CD4-positive, alpha-beta T cell treated with Interleukin-4 for 4 hours (primary cell): ENCODE measurements at places on chromosomes 6 and 20.
A peak's percentile ranks its signal among the peaks of the same experiment; 100 is the strongest.

- DNase-seq, result no peak
These were observed 16.9 kb upstream of the IL17F start for GRCh38 chr6:52261229-52261628.

DNA sequence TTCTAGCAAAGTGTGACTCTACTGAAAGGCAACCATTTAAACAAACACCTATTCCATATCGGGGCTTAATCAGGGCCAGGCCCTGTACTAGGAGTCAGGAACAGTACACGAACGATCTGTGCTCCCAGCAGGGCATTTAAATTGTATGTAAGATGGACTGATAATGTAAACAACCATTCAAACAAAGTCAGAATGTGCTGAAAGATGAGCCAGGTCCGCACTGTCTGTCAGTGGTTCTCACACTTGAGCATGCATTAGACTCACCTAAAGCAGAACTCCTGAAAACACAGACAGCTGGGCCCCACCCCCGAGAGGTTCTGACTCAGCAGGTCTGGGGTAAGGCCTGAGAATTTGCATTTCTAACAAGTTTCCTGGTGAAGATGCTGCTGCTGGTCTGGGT, 81.6 kb downstream of the PXDC1 start:
- no peak for DNase-seq

DNA sequence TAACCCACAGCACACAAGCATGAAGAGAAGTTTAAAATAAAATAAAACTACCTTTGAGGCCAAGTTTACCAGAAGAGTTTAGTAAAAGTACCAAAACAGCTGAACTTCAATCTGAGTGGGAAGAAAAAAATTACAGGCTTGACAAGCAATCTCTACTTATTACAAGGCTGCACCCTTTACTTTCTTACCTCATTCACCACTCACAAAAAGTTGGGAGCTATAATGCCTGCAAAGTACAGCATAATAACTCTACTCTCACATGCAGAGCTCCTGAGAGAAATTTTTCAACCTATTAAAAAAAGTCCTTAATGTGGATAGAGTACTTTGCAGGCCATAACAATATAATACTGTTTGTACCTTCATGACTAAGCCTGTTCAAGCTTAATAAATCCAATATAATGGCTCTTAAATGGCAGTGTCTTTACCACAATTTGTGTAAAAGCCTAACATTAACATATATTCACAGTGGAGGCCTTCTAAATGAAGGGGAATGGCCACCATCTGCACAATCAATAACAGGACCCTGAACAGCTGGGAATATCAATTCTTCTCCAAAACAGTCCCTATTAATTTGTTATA, 103.1 kb downstream of the DST start:
- no peak for DNase-seq

DNA sequence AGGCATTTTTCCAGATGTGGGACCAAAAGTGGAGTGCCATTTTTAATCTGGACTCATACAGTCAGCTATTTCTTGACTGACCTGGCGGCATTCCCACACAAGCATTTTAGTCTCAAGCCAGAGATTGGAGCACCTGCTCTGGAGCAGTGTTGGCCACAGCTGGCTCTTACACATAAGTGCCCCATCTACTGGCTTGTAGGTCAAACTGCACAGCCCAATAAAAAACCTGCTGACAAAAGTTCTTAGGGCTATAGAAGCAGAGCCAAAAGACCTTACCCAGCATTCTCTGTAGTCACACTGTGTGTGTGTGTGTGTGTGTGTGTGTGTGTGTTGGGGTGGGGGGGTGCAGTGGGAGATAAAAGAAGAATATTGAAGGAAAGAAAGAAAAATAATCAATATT, 38.6 kb upstream of the SENP6 start:
- peak; percentile 31 for DNase-seq

- no peak for DNase-seq
These were observed 26.7 kb upstream of the AKIRIN2 start for GRCh38 chr6:87728706-87729105.

DNA sequence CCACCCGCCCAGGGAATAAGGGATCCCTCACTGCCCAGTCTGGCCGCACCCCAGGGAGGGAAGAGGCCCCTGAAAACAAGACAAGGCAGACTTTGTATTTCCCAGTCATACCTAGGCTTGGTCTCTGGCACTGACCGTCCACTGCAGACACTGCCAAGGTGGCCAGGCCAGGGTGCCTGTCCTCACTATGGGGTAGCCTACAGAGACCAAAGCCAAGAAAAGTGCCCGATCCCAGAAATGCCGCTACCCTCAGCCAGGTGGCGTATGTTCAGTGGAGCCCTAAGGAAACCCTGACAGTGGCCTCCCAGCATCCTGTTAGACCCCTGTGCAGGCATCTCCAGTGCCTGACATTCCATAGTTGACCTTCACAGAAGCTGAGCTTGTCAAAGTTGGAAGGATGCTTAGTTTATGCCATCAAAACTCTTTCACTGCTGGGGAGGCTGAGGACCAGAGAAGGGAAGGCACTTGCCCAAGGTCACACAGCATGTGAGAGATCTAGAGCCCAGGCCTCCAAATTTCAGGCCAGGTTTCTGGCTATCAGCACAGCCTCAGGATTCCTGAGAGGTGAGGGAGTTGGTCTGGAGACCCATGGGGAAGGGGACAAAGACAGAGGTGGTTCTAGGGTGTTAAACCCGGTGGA, 2.5 kb downstream of the SCRT2 start:
- DNase-seq, result no peak
